ENCODE measurements at places on chromosomes 6 and 20. TPM values are rescaled to one million over a fixed set of nuclear protein-coding genes. Genes with fewer than 3 reads are reported as not detected.

DNA sequence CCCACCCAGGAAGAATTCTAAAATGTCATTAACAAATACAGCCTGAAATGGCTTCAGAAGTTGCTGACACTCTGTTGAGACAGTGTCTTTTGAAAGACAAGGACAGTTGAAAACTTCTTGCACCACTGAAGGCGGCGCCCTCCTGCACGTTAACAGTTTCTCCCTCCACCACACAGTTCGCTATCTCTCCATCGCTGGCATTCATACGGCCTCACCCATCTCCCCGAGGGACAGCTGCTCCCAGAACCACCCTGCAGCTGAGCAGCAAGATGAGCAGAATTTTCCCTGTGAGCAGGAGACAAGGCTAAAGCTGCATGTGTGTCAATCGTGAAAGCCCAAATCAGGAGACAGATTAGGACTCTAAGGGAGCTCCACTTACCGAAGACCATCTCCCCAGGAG lies 113.3 kb downstream of the LY86 start:
- peaks cover 19% of the 10 kb centered on the region for H3K4me1 ChIP-seq
- H3K4me3 ChIP-seq: no peak overlapping the region
- H3K27ac ChIP-seq: no peak overlapping the region
- DNase-seq: no peak

DNA sequence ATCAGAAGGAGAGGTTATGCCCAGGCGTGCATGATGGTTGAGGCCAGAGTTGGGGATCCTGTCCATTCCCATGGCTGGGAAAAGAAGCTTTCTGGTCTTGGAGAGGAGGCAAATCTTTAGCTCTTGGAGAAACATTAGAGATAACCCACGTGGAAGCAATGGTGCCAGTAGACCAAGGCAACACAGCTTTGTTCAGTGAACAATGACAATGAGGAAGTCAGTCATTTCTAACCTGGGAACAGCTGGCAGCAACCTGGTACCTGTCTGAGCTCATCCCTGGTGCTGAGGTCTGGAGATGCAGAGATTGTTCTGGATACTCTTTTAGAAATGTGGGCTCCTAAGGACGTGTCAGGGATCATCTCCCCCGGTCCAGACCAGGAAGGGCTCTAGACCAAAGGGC lies 76.7 kb upstream of the PAX1 start:
- no peak overlapping the region for H3K27ac ChIP-seq
- H3K4me1 ChIP-seq: no peaks in the 10 kb centered on the region
- no peak overlapping the region for H3K4me3 ChIP-seq
- no peaks in the 10 kb centered on the region for H3K36me3 ChIP-seq
- H3K27me3 ChIP-seq: peaks cover 47% of the 10 kb centered on the region

Gene PLAGL1
- 28.1 TPM for total RNA-seq

DNA sequence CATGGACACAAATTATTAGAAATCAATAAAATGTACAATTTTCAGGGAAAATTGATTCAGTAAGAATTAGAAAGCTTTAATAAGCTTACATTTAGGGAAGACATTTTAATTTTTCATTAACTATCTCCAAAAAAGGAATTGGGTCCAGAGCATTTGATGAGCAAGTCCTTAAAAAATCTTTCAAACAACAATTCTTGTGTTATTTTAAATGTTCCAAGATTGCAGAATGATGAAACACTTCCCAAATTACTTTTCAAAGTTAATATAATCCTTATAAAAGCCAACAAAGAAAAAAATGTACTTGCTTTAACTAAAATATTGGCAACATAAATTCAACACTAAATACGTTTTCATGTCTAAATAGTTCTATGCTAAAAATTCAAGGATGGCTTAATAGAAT lies 102.0 kb downstream of the ADAT2 start:
- H3K27me3 ChIP-seq: no peaks in the 10 kb centered on the region
- DNase-seq: no peak
- H3K27ac ChIP-seq: no peak overlapping the region
- no peak overlapping the region for H3K4me3 ChIP-seq
- no peaks in the 10 kb centered on the region for H3K4me1 ChIP-seq
- peaks cover 2% of the 10 kb centered on the region for H3K36me3 ChIP-seq

DNA sequence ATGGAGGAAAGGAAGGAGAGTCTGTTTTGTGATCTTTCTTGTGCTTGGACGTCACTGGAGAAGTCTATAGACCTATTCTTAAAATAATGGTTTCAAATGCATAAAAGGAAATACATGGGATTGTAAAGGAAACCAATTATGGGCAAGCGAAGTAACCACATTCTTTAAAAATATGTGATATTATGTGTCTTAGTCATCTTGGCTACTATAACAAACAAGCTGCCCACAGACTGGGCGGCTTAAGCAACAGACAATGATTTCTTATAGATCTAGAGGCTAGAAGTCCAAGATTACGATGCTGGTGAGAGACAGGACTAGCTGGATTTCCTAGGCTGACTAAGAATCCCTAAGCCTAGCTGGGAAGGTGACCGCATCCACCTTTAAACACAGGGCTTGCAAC lies 49.4 kb upstream of the CD83 start:
- H3K4me3 ChIP-seq: no peak overlapping the region
- no peak for DNase-seq

Gene GPLD1
- total RNA-seq: 7.4 TPM

DNA sequence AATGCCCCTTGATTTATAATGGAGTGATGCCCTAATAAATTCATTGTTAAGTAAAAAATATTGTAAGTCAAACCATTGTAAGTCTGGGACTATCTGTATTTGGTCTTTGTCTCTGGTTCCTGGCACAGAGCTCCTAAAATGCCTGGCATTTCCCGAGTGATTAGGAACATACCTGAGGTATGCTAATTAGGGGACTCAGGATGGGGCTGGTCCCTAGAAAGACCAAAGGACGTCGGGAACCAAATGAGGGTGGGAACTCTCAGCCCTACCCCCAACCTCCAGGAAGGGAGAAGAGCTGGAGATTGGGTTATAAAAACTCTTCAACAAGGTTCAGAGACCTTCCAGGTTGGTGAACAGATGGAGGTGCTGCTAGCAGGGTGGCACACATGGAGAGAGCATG lies 82.6 kb upstream of the ARG1 start:
- no peaks in the 10 kb centered on the region for H3K27me3 ChIP-seq
- no peaks in the 10 kb centered on the region for H3K36me3 ChIP-seq
- peaks cover 11% of the 10 kb centered on the region for H3K4me1 ChIP-seq
- no peak overlapping the region for H3K27ac ChIP-seq
- DNase-seq: no peak

GRCh38 chr20:63312690-63313348 lies 19.8 kb downstream of the COL20A1 start:
- H3K4me1 ChIP-seq: no peaks in the 10 kb centered on the region
- H3K4me3 ChIP-seq: no peak overlapping the region
- no peak overlapping the region for H3K27ac ChIP-seq
- H3K27me3 ChIP-seq: no peaks in the 10 kb centered on the region
- no peaks in the 10 kb centered on the region for H3K36me3 ChIP-seq

- H3K4me1 ChIP-seq: peaks cover 5% of the 10 kb centered on the region
- DNase-seq: no peak
- H3K4me3 ChIP-seq: no peak overlapping the region
- H3K36me3 ChIP-seq: no peaks in the 10 kb centered on the region
Observed at GRCh38 chr20:61722146-61722678, 343.5 kb downstream of the TAF4 start.

DNA sequence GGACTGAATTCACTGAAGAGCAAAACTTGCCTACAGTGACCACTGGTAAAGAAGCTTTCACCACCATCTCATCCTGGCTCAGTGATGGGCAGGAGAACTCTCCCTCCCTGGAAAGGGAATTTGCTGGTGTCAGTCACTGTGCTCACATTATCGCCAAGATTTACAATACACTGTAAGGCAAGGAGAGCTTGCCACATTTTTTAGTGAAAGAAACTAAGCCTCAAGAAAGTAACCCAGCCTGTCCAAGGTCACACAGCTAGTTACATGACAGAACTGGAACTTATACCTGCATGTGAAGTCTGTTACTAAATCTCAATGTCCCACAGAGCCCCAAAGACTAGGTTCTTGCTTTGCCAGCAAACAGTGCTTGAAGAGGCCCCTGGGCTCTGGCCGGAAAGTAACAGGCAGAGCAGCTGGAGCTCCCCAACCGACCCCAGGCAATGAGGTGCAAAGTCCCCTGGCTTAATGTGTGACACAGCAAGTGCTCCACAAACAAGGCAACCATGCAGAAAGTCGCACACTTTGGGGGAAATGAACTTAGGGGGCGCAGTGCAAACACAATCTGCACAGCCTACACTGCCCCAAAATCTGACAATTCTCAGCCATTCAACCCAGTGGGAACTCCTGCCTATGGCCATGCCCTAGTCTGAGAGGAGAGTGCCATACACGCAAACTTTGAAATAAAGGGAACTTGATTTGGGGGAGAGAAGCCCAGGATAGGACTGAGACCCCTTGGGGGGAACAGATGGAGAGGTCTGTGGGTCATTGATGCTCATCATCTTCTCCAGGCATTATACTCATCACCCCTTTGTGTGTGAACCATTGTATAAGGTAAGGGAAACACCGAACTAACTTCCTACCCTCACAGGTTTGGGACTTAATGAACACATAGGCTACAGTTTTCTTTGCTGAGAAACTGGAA lies 1.9 kb downstream of the BCL2L1 start:
- no peak for DNase-seq
- no peaks in the 10 kb centered on the region for H3K27me3 ChIP-seq
- peak overlapping the region; percentile 97 for H3K27ac ChIP-seq
- peaks cover 60% of the 10 kb centered on the region for H3K4me1 ChIP-seq
- peaks cover 25% of the 10 kb centered on the region for H3K36me3 ChIP-seq
- H3K4me3 ChIP-seq: peak overlapping the region; percentile 82

Gene CDKN1A
- total RNA-seq: 12.4 TPM

DNA sequence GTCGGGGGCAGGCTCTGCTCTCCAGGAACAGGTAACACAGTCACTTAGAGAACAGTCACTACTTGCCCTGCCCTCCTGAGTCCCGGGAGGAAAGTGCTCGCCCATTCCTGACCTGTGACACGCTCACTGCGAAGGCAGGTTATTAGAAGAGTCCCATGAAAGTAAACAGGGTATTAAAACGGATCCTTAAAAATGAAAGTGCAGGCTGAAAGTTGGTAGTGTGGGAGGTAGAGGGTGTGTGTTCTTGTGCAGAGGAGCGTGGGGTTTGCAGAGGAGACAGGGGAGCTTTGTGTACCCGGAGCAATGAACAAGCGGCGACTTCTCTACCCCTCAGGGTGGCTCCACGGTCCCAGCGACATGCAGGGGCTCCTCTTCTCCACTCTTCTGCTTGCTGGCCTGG lies at the start of gene CCN6:
Gene CCN6, plus strand, starts transcription at position 104 of the 400 bp plus-strand sequence. Its CDS starts 254 bp downstream, at position 358.
- no peak within 1 kb of the TSS for H3K27ac ChIP-seq
- H3K4me3 ChIP-seq: no peak within 1 kb of the TSS
- H3K4me1 ChIP-seq: no peaks in the 10 kb centered on the region
- no peaks in the 10 kb centered on the region for H3K27me3 ChIP-seq
- H3K36me3 ChIP-seq: no peaks in the 10 kb centered on the region

Gene RNGTT
- 16.5 TPM for total RNA-seq

DNA sequence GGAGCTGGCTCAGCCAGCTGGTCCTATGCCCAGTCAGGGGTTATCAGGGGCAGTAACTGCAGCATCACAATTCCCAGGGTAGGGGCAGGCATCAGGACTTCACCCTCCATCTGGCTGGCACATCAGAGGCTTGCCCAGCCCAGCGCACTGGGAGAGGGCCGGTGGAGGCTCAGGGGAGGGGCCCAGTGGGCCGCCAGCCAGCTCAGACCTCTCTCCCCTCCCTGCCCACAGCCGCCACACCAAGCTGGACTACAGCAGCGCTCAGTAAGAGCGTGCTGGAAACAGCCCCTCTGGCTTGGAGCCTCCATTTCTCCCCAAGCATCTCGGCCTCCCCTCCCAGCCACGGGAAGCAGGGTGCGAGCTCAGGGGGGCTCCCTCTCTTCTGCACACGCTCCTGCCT lies 22.0 kb downstream of the ADA start:
- no peak overlapping the region for H3K4me3 ChIP-seq
- DNase-seq: no peak
- H3K27me3 ChIP-seq: peaks cover 13% of the 10 kb centered on the region
- no peaks in the 10 kb centered on the region for H3K36me3 ChIP-seq
- H3K27ac ChIP-seq: no peak overlapping the region

Gene CST1
- total RNA-seq: 1.6 TPM

DNA sequence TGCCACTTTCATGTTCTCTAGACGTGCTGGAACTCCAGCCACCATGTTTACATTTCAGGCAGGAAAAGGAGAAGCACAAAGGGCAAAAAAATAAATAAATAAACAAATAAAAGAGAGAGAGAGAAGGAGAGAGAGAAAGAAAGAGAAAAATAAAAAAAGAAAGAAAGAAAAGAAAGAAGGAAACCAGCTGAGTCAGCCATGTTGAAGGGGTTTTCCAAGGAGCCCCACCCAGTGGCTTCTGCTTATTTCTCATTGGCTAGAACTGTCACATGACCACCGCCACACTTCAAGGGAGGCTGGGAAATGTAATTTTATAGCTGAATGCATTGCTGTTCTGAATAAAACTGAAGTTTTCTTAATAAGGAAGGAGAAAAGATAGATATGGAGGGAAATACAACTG lies 71.1 kb downstream of the BFSP1 start:
- H3K27ac ChIP-seq: no peak overlapping the region
- DNase-seq: no peak
- H3K4me1 ChIP-seq: no peaks in the 10 kb centered on the region
- H3K27me3 ChIP-seq: peaks cover 40% of the 10 kb centered on the region
- H3K36me3 ChIP-seq: no peaks in the 10 kb centered on the region

Gene ADGRB3
- 1.8 TPM for total RNA-seq

- H3K27me3 ChIP-seq: peaks cover 49% of the 10 kb centered on the region
- DNase-seq: no peak
- H3K36me3 ChIP-seq: no peaks in the 10 kb centered on the region
- no peaks in the 10 kb centered on the region for H3K4me1 ChIP-seq
- no peak overlapping the region for H3K4me3 ChIP-seq
- H3K27ac ChIP-seq: no peak overlapping the region
Observed at GRCh38 chr20:62578294-62578897, 63.9 kb upstream of the SLCO4A1 start.

DNA sequence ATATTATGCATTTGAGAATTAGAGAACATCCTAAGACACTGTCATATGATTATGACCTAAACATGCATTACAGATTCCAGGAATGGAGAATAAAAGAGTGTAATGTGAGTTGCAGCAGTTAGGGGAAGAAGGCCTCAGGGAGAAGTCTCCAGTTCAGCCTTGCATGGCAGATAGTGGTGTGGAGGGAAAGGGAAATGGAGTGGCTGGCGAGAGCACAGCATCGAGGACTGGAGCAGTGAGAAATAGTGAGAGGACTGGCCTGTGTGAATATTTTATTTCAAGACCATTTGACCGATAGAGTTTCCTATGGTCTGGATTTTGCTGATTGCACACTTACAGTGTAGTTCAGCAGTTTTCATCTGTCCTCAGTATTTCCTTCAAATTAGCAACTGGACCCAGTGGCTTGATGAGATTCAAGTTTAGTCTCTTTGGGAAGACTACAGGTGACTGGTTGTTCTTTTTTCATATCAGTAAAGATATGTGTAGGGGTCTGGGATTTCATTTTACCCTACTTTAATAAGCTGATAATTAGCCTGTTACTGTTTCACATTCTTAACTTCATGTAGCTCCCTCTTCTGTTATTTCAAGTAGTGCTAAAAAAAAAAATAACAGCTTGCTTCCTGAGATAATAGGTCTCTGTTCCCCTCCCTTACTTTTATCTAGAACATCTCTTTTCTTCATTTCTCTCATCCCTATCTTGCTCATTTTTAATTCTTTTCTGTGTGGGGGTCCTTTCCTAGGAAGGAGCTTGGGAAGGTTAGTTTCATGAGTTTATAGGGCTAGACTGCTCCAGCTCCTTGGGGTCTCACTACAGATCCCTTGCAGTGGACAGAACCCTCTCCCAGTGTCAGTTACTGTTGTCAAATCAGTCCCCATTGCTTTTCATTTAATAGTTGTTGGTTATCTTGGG lies 27.9 kb downstream of the BLTP3A start:
- H3K27ac ChIP-seq: peak overlapping the region; percentile 47
- peaks cover 9% of the 10 kb centered on the region for H3K4me1 ChIP-seq
- H3K36me3 ChIP-seq: peaks cover 8% of the 10 kb centered on the region

Data from progenitor cell of endocrine pancreas (in vitro differentiated cells).